Muscle of back (tissue), 13 donors: ENCODE measurements at places on chromosomes 12 and 14.
A peak's percentile ranks its signal among the peaks of the same experiment; 100 is the strongest.

GRCh38 chr12:50556273-50556672 lies 51.5 kb downstream of the DIP2B start:
- DNase-seq: no peak

- DNase-seq: no peak
Observed at GRCh38 chr12:100171248-100171647, 28.6 kb upstream of the BLTP3B start.

DNA sequence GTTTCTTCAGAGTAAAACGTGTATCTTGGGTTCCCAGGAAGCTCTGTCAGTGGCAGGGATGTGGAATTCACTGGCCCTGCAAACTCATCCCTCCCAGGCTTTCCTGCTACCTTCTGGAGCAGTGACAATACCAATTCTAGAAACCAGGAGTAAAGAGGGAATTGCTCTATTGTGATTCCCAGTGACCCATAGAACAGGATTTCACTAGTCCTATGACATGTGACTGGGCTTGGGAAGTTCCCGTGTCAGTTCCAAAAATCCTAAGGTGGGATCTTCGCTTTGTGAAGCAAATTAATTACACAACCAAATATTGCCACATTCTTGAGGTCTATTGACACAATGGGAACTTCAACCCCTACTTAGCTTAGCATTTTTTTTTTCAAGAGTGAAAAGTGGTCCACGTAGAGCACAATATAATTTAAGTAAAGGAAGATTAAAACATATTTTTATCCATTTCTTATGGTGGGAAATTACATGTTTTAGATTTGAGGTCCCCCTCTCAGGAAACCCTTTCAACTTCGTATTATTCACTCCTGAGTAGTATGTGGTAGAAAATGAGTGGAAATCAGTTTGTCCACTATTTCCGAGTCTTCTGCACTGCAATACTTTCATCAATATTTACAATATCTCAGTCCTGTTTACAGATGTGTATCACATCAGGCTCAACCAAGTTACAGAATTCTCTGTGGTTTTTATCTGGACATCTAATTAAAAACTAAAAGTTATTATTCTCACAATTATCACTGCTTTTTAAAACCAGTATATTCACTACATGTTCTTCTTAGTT lies 88.9 kb upstream of the SOX5 start:
- no peak for DNase-seq

- DNase-seq: no peak
Observed at GRCh38 chr12:46212108-46212982, 56.5 kb downstream of the SLC38A1 start.

DNA sequence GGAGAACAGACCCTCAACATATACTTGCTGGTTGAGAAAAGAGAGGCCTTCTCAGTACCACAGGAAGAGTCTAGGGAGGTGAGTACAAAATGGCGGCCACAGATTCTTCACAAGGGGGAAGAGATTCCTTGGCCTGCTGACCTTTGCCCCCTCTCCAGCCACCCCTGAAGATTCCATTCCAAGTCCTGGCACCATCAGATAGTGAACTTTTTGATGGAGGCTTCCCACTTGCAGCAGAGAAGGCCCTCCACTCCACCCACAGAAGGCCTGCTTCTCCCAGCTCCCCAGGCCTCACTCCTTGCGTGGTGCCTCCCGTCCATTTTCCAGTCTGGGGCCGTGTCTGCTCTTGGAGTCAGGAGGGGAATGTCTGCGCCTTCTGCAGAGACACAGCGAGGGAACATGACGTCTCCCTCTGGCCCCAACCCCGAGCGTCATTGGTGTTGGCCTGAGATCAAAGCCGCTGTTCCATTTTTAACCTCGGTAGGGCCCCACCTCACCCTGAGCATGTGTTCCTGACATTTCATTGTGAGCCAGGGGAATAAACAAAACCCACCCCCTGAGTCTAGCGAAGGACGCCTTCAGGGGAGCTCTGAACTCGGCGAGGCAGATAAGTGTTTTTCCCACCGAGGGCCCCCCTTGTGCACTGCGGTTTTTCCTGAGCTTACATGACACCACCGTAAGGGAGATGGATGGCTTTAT lies 268.7 kb upstream of the TBX3 start:
- peak; percentile 75 for DNase-seq
